Naive thymus-derived CD8-positive, alpha-beta T cell (primary cell): ENCODE measurements at places on chromosomes 12 and 14.

- DNase-seq, result no peak
Observed at GRCh38 chr12:102873077-102873476, 44.0 kb downstream of the PAH start.

- no peak for DNase-seq
Observed at GRCh38 chr12:132163041-132163910, 19.0 kb downstream of the NOC4L start.

DNA sequence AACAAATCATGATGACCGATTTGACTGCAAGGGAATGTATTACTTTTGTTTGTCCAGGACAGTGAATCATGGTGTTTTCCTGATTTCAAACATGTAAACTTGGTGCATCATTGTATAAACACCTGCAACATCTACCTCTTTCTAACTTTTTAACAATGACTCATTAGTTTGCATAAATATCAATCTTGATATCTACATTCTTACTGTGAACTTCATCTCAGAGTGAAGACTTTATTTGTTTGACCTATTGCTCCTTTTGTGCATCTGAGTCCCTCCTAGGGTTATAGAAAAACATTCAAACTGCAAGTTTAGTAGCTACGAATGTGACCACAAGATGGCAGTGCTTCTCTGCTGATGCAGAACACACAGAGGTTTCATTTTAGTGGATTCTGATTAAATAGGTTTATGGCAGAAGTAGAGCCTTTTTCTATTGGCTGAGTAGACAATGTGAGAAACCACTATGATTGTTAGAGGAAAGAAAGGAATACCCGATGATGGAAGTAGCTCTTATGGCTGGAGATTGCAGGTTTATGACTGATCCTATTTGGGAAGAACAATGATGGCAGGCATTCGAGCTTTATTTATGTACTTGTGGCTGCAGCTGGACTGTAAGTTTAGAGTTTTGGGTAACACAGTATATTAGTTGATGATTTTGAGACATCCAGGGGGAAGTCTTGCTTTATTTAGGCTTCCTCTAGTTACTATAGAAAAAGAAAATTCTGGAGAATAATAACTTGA lies 244.2 kb upstream of the OR4E1 start:
- peak; percentile 68 for DNase-seq

DNA sequence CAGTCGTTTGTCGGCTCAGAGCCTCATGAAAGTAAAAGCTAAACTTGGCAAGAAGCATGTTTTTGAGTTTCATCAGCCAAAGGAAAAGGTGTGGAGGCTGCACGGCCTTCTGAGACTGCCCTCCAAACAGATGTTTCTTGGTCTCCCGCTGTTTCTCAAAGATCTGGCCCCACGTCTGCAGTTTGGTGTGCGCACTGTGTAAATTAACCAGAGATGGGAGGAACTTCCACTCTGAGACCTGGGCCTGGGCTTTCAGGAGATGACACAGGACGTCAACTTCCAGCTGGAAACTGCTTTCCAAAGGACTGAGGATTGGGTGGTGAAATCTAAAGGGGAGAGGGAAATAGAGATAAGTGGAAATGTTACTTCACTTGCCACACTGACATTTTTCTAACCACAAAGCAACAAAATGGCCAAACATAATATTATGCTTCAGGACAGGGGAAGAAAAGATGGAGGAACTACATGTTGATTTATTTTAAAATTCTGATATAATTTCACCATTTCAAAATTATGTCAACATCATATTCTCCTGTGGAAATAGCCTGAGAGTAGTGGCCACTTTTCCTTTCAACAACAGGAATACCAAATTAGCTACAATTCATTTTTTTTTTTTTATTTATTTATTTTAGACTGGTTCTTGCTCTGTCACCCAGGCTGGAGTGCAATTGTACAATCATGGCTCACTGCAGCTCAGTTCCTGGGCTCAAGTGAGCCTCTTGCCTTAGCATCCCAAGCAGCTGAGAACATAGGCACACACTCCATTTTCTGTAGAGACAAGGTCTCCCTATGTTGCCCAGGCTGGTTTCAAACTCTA lies 27.6 kb downstream of the KICS2 start:
- no peak for DNase-seq

DNA sequence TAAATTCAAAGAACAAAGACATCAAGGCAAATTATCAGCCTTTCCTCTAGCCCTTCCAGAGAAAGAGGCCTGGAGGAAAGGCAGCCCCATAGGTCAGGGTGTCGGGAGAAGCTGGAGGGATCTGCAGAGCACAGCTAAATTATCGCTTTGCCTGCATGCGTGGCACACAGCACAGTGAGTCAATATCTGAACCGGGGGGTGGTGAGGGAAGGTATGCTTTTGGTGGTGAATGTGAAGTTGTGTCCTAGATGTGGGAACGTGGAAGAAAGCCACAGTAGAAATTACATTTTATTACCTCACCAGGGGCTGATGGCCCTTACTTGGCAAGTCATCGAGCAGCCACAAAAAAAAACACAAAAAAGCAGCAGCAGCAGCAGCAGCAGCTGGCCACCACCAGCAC lies 243.2 kb downstream of the EGLN3 start:
- DNase-seq, result no peak

- DNase-seq, result no peak
Observed at GRCh38 chr12:120710805-120711296, 593 bp downstream of the UNC119B start.

- DNase-seq, result no peak
Observed at GRCh38 chr12:28506271-28506670, 316.0 kb downstream of the CCDC91 start.
